ENCODE measurements at places on chromosomes 7 and 10. TPM values are rescaled to one million over a fixed set of nuclear protein-coding genes. Genes with fewer than 3 reads are reported as not detected.
A peak's percentile ranks its signal among the peaks of the same experiment; 100 is the strongest.

- H3K27ac ChIP-seq: no peak overlapping the region
- peaks cover 9% of the 10 kb centered on the region for H3K4me1 ChIP-seq
- H3K4me3 ChIP-seq: no peak overlapping the region
- no peaks in the 10 kb centered on the region for H3K27me3 ChIP-seq
These were observed 3.3 kb downstream of the ZC3HC1 start for GRCh38 chr7:130047831-130048230.

DNA sequence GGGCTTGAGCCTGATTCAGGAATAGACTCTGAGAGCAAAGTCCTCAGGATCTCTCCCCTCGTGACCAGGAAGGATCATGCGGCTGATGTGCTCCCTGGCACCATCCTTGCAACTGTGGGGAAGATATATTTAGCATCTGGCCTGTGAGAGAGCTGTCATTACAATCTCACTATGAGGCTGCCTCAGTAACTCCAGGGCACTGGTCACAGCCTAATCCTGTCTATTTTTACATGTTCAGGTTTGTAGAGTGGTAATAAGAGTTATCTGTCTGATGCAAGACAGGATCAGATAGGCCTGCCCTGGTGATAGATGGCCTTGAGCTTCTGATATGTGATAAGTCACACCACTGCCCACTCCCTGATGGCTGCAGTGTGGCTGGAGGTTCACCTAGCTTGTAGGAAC lies 50.7 kb downstream of the PPP1R3C start:
- H3K27me3 ChIP-seq: no peaks in the 10 kb centered on the region
- H3K4me1 ChIP-seq: no peaks in the 10 kb centered on the region
- H3K4me3 ChIP-seq: no peak overlapping the region
- no peak overlapping the region for H3K27ac ChIP-seq
- H3K36me3 ChIP-seq: no peaks in the 10 kb centered on the region

- no peak for DNase-seq
- H3K27me3 ChIP-seq: no peaks in the 10 kb centered on the region
- no peak overlapping the region for H3K27ac ChIP-seq
- no peaks in the 10 kb centered on the region for H3K36me3 ChIP-seq
- no peak overlapping the region for H3K4me3 ChIP-seq
These were observed 259.3 kb downstream of the SNX13 start for GRCh38 chr7:17680943-17681351.

- H3K4me1 ChIP-seq: peaks cover 19% of the 10 kb centered on the region
- no peaks in the 10 kb centered on the region for H3K27me3 ChIP-seq
These were observed 40.7 kb upstream of the AP5Z1 start for GRCh38 chr7:4734587-4735345.

DNA sequence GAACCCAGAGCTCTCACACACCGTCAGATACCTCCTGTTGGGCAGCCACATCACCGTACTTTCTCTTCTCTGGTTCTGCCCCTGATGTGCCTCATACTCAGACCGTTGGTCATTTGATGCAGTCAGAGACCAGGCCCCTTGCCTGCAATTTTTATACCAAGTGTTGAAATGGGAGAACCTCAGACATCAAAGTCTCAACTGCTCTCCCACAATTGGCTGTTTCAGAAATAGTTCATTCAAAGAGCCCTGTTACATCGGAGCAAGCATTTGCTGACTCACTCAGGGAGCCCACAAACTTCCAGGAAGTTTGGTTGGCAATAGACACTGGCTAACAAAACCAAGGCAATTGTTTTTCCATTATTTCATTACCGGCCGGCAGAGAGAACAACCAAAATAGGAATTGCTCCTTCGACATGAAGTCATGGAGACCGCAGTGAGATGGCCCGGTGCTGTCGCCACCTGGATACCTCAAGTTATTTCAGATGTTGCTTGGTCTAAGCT lies 33.5 kb upstream of the ADAM12 start:
- no peaks in the 10 kb centered on the region for H3K27me3 ChIP-seq
- no peak for DNase-seq
- no peaks in the 10 kb centered on the region for H3K4me1 ChIP-seq
- H3K27ac ChIP-seq: no peak overlapping the region
- H3K4me3 ChIP-seq: no peak overlapping the region

The TACR2 gene
- 0.94 TPM for total RNA-seq

The ODAD2 gene
- 2.9 TPM for total RNA-seq

- H3K27ac ChIP-seq: peak overlapping the region; percentile 97
- peaks cover 23% of the 10 kb centered on the region for H3K36me3 ChIP-seq
- H3K27me3 ChIP-seq: no peaks in the 10 kb centered on the region
- H3K4me3 ChIP-seq: peak overlapping the region; percentile 79
- peaks cover 10% of the 10 kb centered on the region for H3K4me1 ChIP-seq
These were observed 459 bp downstream of the CYCS start for GRCh38 chr7:25124465-25125136.

All from upper lobe of left lung (tissue), 6 donors.